ENCODE measurements at places on chromosomes 5 and 9.

- DNase-seq: no peak
Measured at GRCh38 chr5:56993241-56993640, 41.3 kb upstream of the MIER3 start.

- no peak for DNase-seq
Measured at GRCh38 chr5:133797167-133797566, 171.3 kb downstream of the C5orf15 start.

GRCh38 chr5:10620346-10620745, 56.5 kb downstream of the ANKRD33B start:
- no peak for DNase-seq

DNA sequence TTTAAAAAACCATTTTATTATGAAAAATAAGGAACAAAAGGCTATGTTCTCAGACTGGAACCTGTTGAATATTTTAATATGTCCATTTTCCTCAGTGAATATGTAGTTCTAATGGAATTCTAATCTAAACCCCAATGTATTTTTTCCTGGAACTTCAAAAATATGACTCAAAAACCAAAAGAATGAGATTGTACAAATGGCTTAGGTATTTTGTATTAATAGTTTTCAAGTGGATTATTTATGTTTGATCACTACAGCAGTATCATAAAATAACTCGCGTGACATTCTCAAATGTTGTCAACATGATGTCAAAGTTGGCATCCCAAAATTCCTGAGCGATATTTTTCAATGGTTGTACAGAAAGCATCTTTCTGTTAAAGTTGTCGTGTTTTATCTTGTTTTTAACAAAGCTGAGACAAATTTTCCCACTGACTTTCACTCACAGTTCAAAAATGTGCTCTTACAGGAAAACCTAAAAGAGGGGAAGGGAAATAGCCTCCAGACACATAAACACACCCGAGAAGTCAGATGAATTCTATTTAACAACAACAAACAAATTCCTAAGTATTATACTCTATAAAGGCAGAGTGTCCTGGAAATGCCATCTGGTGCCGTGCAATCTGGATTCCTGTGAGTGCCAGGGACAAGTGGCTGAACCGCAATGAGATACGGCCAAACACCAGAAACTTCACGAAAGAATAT, 68.1 kb upstream of the TAS2R1 start:
- DNase-seq: no peak

DNA sequence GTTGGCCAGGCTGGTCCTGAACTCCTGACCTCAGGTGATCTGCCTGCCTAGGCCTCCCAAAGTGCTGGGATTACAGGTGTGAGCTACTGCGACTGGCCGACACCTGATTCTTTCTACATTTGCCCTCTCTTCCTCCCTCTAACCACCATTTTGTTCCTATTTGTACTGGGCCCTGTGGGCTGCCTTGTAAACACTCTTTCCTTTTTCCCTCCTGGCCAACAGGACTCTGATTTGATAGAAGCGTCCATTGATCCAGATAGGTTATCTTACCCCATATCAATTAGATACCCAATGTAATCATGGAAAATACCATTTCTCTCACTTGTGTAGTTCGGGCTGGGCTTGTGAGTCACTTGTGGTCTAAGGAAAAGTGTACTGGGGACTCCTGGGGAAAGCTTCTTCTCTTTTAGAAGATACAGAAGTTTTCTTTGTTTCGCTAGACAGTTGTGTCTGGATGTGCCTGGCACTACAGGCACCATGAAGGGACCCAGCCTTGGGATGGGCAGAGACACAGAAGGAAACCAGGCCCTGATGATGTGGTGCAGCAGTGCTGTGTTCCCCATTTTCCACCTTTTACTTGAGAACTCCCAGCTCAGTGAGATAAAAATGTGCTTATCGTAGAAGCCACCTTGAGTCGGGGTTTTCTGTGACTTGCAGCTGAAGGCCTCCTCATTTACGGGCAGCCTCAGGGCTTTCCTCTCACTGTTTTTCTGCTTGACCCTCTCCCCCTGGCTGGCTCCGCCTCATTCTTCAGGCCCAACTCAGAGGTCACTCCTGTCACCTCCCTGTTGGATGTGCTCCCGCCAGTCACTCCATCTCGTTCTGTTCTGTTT, 32.8 kb upstream of the CPEB4 start:
- no peak for DNase-seq

DNA sequence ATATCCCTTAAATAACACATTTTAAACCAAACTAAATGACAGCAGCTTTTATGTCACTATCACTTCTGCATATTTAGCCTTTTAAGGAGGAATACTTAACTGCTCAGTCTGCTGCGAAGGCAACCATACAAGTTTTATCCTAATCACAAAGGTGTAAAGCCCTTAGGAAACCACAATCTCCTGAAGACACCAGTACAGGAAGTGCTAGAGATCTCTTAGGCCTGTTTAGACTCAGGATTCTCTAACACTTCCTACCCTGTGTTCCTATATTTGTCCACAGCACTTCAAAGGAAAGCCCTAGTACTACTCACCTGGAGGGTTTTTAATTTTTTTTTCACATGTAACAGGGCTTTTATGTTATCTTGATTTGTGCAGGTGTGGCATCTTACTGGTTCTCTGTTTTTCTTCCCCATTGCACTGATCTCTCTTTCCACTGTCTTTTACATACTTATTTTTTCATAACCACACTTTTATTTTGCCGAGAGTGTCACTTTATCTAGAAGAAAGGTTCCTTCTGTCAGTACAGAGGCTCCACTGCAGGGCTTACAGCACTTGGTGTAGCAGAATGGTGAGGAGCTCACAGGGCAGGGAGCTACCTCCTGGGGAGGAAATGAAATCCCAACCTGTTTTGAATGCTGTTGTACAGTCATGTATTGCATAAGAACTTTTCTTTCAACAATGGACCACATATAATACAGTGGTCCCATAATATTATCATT, 1060.6 kb upstream of the ACO1 start:
- DNase-seq: no peak

DNA sequence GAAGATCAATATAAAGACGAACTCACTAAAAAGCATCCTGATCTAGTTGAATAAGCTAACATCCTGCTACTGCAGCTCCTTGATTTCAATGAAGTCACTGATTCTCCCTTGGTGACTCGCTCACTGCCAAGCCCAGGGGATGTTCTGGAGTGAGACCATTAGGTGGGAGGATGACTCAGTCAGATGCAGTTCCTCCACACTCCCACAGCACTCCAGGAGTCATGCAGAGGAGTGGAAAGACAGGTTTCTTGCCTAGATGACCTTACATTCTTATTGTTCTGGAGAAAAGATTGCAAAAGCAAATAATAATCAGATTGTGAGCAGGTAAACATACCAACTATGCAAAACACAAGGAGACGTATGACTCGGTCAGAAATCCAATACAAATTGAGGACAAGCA, 15.3 kb downstream of the GCNT4 start:
- no peak for DNase-seq

GRCh38 chr5:171388816-171389168, 1.1 kb downstream of the NPM1 start:
- DNase-seq: peak; percentile 13

- DNase-seq: no peak
Measured at GRCh38 chr5:78472469-78473106, 112.2 kb downstream of the SCAMP1 start.

GRCh38 chr9:15295761-15296405, 11.1 kb downstream of the TTC39B start:
- DNase-seq: no peak

GRCh38 chr9:1014225-1014624, 35.9 kb upstream of the DMRT2 start:
- no peak for DNase-seq

DNA sequence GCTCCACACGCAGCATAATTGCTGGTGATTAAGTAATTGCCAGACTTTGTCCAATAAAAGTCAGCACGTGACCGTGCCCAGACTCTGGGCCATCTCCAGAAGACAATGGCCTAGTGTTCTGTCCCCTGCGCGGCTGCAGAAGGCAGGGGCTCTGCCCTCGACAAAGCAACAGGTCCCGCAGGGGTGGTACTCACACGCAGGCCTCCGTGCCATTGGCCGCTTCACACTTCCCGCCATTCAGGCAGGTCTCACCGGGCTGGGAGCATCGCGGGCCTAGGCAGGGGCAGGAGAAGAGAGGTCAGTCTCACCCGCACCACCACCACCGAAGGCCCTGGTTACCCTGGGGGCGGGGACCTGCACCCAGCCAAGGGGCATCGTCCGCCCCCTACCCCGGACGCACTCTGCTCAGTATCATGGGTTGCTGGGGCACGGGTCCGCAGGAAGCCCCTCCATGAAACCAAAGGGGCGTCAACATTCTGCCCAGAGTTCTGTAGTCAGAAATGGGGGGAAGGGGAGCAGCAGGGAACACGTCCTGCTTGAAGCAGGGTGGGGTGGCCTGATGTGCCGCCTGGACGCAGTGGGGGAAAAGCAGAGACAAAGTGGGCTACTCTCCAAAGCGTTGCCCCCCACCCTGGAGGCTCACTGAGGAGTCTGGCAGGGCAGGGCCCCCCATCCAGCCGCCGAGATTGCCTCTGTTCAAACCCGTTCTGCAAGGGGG, 1.9 kb downstream of the NOTCH1 start:
- no peak for DNase-seq

GRCh38 chr5:40391642-40392041, 288.1 kb upstream of the PTGER4 start:
- no peak for DNase-seq

GRCh38 chr9:21688108-21689102, 114.0 kb upstream of the MTAP start:
- DNase-seq: no peak

DNA sequence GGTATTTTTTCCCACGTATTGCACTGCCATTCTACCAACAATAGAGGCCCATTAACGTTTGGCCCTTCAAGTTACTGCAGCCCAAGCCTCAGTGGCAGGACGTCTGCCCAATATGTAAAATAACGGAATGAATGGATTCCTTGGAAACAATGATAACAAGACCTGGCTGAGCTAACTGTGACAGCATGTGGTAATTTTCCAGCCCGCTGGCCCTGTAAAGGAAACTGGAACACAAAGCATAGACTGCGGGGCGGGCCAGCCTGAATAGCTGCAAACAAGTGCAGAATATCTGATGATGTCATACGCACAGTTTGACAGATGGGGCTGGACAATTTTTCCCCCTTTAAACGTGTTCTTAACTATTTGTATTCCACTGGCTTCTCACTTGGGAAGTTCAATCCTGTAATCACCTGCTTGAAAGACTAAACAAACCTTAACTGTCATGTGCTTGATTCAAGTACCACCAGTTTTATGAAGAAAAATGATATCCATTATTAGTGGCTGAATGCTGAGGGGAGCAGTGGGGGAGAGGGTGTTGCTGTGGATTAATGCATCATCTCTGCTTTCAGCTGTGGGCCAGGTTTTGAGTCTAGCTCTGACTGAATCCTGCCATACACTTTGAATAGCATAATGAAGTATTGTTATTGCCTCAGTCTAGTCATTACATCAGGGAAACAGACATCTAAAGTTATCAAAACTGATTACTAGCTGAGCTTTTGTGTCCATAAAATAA, 323.9 kb downstream of the TMEM161B start:
- no peak for DNase-seq

GRCh38 chr9:124852829-124853531, at the start of gene WDR38:
TSS of gene WDR38 (plus strand) at chr9:124853460. CDS start at chr9:124853532, 72 bp downstream.
- peak; percentile 75 for DNase-seq

DNA sequence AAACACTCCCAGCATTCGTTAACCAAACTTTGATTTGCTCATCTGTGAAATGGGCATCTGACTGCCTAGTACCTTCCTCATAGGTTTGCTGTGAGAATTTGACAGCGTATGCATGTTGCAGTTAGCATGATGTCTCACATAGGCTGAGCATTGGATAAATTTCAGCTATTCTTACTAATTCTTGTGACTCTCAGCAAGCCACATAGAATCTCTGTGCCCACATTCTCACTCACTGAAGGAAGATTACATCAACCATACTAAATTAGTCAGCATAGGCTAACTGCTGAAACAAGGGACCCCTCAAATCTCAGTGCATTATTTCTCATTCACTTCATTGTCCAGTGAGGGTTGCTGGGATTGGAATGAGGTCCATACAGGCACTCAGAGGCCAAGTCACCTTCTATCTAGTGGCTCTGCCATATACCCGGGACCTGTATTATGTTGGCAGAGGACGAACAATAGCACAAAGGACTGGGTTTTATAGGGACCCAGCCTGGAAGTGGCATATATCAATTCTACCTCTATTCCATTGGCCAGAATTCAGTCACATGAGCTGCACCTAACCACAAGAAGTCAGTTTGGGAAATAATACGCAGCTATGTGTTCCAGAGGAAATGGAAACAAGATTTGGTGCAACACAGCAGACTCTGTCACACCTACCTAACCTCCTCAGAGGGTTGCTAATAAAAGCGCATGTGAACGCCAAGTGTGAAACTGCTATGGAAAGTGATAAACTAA, 4.2 kb upstream of the PTGER4 start:
- no peak for DNase-seq

- DNase-seq: no peak
Measured at GRCh38 chr9:89515416-89515815, 17.5 kb upstream of the SEMA4D start.

GRCh38 chr5:41503310-41503709, 7.1 kb downstream of the PLCXD3 start:
- DNase-seq: no peak

GRCh38 chr5:158559643-158560042, 540.1 kb downstream of the EBF1 start:
- no peak for DNase-seq

DNA sequence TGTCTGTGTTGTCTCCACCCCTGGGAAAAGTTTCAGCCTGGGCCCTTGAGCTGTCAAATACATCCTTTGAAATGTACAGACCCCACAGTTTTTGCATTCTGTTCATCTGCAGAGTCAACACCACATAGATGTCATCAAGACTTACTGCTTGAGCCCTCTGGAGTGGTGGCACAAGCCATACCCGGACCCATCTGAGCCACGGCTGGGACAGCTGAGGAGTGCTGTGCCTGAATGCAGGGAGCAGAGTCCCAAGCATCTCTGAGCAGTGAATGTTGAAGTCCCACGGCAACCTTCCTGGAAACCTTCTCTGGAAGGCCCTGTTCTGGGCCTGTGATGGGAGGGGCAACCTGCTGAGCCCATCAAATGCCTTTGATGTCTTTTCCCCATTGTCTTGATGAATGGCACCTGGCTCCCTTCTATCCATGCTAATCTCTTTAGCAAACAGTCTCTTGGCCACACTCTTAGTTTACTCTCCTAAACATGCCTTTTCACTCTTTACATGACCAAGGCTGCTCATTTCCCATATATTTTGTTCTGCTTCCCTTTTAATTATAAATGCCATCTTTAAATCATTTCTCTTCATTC, 92.5 kb downstream of the ATPSCKMT start:
- DNase-seq: no peak

DNA sequence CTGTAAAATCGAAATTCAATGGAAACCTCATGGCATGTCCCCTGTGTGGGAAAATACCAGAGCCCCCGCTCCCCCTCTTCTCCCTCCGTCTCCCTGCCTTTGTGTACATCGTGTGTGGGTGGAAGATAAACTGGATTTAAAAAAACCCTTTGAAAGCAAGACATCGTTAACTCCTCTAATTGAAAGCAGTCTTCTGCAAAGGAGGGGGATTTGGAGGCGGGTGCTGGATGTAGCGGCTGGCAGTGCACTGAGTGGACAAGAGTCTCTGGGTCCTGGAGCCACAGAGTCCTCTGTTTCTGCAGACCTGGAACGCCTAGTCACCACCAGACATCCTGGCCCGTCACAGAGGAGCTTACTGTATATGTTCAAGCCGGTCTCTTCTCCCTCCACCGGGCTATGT, 169.4 kb downstream of the PAPPA start:
- DNase-seq: no peak
